ENCODE measurements at places on chromosomes 7 and 10.

DNA sequence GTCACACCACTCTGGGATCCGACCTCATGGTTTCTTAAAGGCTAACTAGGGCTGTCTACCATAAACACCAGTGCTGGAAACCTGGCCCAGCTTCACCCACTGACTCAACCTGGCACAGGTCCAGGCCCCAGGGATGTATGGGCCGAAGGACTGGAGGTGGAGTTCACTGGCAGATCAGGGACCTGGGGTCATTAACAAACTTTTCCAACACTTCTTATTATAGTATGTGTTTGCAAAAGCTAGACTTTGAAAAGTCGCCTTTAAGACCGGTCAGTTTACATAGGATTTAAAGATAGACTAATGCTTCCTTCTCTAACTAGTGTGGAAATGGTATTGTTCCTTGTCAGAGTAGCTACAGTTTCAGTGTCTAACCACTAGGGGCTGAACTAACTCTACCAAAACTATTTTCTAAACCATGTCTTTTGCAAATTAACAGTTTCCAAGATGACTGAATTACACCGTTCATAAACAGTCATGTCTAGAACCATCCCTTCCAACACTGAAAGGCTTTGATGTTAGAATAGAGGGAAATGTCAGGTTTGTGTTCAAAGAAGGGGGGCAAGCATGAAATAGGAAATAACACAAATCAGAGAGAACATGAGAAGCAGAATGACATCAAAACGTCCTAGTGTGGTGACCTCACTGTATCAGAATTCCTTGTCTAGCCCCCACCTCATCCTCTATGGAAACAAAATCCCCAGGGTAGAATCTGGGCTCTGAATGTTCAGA lies 29.7 kb downstream of the STN1 start:
- DNase-seq = peak; percentile 78

DNA sequence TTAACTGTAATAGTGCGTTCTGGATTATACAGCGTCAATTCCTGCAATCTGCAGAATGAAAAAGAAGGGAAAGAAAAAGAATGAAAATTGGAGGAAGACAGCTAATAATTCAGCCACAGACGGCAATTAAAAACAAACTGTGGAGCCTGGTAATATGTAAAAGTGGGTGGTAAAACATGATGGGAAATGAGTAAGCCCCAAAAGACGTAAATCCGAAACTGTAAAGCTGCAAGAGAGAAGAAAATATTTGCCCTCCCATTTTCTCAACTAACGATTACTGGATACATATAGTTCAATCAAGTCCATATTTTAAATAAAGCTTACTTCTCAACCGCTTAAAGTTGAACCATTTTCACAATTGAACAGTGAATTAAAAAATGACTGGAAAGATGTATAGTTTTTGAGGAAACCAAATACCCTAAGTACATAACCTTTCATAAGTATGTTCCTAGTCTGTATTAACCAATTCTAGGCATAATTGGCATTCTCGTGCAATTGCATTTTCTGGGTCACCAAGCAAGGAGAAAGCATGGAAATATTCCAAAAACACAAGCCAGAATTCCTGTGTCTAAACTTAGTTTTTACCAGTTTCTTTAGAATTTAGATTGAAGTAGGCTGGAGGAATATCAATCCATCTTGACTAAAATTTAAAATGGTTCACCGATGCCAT lies 44.8 kb downstream of the MALSU1 start:
- no peak for DNase-seq

- DNase-seq = peak; percentile 84
Observed at GRCh38 chr10:122435212-122435827, 19.1 kb upstream of the ARMS2 start.

DNA sequence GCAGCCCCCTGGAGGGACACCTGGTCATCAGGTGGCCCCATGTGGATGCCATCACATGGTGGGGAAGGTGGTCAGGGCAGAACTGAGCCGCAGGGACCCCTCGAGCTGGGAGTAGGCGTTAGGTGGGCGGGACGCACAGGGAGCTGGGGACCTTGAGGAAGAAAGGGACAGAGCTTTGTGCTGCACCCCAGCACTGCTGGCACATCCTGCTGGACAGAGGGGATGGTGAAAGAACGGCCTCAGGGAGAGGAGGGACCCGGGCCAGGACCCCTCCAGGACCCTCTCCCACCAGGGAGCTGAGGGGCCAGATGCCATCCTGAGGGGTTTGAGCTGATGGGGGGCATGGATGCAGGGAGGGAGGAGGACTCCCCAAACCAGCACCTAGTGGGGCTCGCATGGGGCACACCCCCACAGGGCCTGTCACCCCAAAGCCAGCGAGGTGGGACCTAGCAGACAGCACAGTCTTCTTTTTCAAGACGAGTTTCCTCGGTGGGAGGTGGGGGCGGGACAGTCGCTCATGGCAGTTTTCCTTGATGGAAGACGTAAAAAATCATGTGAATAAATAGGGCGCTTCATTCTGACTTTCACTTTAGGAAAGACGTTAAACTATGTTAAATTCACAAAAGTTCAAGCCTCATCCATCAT lies 43.3 kb downstream of the STK32C start:
- DNase-seq = no peak

DNA sequence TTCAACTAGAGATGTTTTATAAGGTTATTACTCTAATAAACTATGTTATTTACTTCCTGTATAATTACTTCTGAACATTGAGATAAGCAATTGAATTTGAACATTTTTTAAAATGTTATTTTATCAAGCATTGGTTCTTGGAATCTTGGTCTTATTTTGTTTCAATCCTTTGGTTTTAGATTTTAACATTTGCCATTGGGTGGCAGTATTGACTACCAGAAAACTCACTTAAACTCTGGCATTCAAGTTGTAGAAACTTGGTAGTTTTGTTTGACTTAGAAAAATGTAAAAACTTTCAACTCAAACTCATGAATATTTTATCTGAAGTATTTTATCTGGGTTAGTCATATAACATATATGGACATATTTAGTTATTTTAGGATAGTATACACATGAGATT lies 48.1 kb downstream of the ATRNL1 start:
- peak; percentile 63 for DNase-seq

DNA sequence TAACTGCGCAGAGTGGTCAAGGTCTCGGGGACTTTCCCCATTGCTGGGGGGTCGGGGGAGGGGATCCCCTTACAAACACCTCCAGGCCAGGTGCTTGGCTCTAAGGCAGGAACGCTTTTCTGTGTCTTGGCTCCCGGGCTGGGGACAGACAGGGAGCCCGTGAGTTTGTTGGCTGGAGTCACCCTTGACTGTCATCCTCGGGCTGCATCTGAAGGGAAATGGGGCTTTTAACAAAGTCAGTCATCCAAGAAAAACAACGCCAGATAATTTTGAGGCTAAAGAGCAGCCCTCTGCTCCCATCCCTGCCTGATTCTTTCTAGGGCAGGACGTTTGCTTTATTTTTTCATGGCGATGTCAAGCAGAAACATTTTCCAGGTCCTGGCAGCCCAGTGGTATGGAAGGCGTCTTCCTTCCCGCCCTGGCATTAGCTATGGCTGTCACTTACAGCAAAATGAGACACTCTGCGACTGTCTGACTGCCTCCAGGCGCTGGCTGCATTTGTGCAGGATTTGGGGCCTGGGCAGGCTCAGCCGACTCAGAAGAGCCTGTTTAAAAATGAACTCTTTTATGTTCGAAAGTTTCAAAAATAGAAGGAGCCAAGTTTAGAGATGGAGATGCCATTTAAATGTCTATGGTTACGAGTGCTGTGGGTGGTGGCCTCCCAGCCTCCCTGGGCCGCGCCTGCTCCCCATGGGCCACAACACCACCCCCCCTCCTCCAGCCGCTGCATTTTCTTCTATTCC lies 54.7 kb upstream of the TNS3 start:
- DNase-seq = no peak

- no peak for DNase-seq
Observed at GRCh38 chr7:40525764-40526163, 391.0 kb downstream of the SUGCT start.

DNA sequence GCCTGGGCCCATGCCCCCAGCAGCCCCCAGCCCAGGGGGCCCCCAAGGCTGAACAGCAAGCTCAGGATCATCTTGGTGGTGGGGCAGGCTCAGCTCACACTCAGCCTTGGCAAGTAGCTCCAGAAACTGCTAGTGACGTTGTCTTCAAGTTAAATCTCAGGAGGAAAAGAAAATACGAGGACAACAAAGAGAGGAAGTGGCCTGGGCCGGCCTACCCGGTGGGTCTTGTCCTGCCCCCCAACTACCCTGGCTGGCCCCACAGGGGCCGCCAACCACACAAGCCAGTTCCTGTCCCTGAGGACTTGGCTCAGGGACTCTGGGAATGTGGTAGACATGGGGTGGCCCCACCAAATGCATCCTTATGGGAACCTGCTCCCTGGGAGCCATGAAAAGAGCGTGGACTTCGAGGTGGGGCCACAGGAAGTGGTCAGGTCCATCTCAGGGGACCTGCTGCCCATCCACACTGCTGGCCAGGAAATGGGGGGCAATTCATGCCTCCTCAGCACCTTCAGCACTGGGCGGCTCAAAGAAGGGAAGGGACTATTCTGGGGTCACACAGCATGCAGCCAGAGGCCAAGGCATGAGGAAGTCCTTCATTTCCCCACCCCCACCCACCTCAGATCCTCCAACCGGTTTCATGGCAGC lies at the start of gene MMRN2:
MMRN2 (minus strand) TSS at position 145 of the 645 bp plus-strand sequence; CDS start at position 71, 74 bp downstream.
- no peak for DNase-seq

- no peak for DNase-seq
Observed at GRCh38 chr7:21542891-21543527, at the start of gene DNAH11. TSS of gene DNAH11 (plus strand) at chr7:21543039. CDS start at chr7:21543246, 207 bp downstream.
